ENCODE measurements at places on chromosomes 2 and 18. TPM values are rescaled to one million over a fixed set of nuclear protein-coding genes. Genes with fewer than 3 reads are reported as not detected.

Gene FARSB
- 13.3 TPM for total RNA-seq

Gene SPHKAP
- 0.13 TPM for total RNA-seq

Gene MARCO
- not detected for total RNA-seq

Gene CRYGD
- total RNA-seq = not detected

All from smooth muscle cell of the pulmonary artery (primary cell).